ENCODE measurements at places on chromosomes 1 and 21. TPM values are rescaled to one million over a fixed set of nuclear protein-coding genes. Genes with fewer than 3 reads are reported as not detected.
A peak's percentile ranks its signal among the peaks of the same experiment; 100 is the strongest.

PIK3C2B gene
- 14.2 TPM for total RNA-seq

DNA sequence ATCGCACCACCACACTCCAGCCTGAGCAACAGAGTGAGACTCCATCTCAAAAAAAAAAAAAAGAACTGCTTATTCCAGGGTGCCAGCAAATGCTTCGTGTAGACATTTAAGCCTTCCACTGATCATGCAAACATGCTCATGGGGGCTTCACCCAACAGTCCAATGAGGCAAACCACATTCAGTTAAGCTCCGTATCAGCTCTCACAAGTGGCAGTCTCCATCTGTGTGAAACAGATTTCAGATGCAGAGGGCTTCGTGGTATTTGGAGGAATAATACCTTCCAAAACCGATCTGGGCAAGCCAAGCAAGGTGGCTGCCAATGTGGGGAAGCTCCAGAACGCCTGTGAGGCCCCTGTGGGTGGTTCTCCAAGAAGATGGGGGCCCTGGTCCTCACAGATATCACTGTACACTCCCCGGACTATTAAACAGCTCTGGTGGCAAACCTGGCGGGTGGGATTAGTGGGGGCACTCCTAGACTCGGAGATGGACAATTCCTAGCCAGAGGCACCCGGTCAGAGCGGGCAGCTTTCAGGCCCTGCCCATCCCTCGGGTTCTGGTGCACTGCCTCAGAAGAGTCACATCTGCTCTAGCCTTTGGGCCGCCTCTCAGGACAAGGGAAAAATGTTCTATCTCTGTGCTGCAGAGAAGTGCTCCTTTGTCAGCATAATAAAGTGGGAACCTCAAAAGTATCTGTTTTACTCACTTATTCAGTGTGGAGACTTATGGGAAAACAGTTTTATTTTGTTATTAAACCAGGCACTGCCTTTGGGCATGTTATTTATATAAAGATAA, 10.2 kb downstream of the CREG1 start:
- DNase-seq = no peak
- H3K4me3 ChIP-seq = no peak overlapping the region
- H3K27me3 ChIP-seq = no peaks in the 10 kb centered on the region
- H3K36me3 ChIP-seq = peaks cover 4% of the 10 kb centered on the region
- H3K27ac ChIP-seq = no peak overlapping the region
- H3K4me1 ChIP-seq = peaks cover 35% of the 10 kb centered on the region

SUSD4 gene
- total RNA-seq = not detected

INKA2 gene
- total RNA-seq = 0.45 TPM

DNA sequence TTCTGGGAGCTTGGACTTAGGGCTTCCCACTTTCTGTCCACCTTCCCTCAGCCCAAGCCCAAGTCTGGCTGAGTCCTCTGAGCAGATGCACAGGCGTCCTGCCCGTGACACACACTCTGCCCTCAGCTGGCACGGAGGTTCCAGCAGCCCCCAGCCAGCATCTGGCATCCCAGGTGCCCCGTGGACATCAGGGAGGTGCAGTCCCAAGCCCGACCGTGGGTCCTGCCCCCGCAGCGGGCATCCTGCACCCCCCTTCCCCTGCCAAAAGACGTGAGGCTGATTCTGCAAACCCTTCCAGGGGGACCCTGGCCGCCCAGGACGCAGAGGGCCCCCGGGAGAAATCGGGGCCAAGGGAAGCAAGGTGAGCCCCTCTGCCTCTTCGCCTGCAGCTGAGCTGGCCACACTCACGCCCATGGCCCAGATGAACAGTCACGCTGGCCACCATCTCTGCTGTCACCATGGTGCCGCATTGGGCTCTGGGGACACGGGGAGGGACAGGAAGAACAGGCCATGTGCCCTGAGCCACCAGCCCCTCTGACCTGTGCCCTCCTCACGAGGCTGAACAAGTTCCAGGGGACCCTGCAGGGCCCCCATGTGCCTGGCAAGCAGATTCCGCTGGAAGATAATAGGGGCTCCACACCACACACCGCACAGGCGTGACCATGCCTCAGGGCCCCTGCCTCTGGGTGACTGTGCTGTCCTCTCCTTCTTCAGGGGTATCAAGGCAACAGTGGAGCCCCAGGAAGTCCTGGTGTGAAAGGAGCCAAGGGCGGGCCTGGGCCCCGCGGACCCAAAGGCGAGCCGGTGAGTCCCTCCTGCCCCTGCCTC, 20.6 kb downstream of the COL6A2 start:
- H3K4me3 ChIP-seq = no peak overlapping the region
- no peaks in the 10 kb centered on the region for H3K36me3 ChIP-seq
- H3K27me3 ChIP-seq = no peaks in the 10 kb centered on the region
- peak; percentile 57 for DNase-seq
- H3K27ac ChIP-seq = no peak overlapping the region
- H3K4me1 ChIP-seq = no peaks in the 10 kb centered on the region

- DNase-seq = no peak
- H3K27ac ChIP-seq = no peak overlapping the region
- H3K4me1 ChIP-seq = no peaks in the 10 kb centered on the region
- H3K4me3 ChIP-seq = no peak overlapping the region
- H3K36me3 ChIP-seq = no peaks in the 10 kb centered on the region
Observed at GRCh38 chr21:30769724-30770431, 14.7 kb upstream of the KRTAP21-1 start.

UBIAD1 gene
- total RNA-seq = 19.0 TPM

DRAM2 gene
- 22.5 TPM for total RNA-seq

PGBD2 gene
- total RNA-seq = 7.2 TPM

TCEA3 gene
- 0.31 TPM for total RNA-seq

DNA sequence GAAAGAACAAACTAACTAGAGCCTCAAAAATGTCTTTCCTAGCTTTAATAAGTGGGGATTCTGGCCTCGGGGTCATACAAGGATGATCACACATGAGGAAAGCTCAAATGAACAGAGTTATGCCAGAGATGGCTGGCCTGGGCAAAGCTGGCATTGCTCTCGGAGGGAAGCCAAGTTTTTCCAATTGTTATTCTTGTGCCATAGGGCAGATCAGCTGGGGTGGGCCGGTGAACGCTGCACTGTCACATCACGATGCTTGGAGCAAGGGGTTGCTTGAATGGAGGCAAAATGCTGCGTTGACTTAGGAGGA, 75.9 kb upstream of the LYST start:
- H3K27me3 ChIP-seq = no peaks in the 10 kb centered on the region
- H3K36me3 ChIP-seq = peaks cover 5% of the 10 kb centered on the region
- H3K4me3 ChIP-seq = no peak overlapping the region
- peaks cover 54% of the 10 kb centered on the region for H3K4me1 ChIP-seq
- H3K27ac ChIP-seq = peak overlapping the region; percentile 99

- peaks cover 38% of the 10 kb centered on the region for H3K4me1 ChIP-seq
- DNase-seq = no peak
- no peaks in the 10 kb centered on the region for H3K27me3 ChIP-seq
- peak overlapping the region; percentile 97 for H3K27ac ChIP-seq
Observed at GRCh38 chr1:32998064-32998463, 33.5 kb upstream of the RNF19B start.

LDLRAD1 gene
- total RNA-seq = not detected

DNA sequence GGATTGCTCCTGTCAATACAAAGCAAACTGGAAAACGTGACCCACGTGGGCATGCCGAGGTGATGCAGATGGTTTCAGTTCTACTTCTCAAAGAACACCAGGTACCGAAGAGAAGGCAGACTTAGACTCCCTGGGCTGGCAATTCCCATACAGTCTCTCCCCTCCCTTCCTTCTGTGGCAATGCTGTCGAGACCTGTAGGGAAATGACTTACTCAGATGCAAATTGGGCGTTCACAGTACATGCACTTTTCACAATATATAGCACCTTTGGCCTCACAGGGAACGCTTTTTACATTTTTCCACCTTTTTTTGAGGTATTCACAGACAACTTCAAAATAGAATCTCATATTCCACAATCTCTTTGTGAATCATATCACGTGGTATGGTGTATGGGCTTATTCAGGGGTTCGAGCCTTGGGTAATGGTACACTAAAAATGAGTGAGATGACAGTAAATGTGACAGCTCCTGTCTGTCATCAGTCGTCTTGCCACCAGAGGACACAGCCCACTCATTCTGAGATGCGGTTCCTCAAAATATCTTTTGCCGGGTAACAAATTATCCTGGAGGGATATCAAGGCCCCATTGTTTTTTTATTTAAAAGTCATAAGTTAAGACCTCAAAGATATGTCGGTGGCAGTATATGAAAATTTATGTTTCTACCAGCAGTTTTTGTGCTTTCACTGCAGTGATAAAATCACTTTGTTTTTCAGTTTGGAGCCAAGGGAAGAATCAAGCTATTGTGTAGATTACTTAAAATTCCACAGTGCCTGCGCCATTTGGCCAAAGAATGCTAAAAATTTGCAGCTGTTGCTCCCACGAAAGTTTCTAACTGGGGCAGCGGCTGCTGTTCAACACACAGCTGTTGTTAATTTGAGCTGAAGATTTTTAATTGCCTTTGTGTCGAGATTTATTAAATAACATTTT, 168.4 kb downstream of the ZZZ3 start:
- peaks cover 8% of the 10 kb centered on the region for H3K4me1 ChIP-seq
- no peak overlapping the region for H3K4me3 ChIP-seq
- no peaks in the 10 kb centered on the region for H3K27me3 ChIP-seq
- no peak overlapping the region for H3K27ac ChIP-seq
- no peak for DNase-seq

DNA sequence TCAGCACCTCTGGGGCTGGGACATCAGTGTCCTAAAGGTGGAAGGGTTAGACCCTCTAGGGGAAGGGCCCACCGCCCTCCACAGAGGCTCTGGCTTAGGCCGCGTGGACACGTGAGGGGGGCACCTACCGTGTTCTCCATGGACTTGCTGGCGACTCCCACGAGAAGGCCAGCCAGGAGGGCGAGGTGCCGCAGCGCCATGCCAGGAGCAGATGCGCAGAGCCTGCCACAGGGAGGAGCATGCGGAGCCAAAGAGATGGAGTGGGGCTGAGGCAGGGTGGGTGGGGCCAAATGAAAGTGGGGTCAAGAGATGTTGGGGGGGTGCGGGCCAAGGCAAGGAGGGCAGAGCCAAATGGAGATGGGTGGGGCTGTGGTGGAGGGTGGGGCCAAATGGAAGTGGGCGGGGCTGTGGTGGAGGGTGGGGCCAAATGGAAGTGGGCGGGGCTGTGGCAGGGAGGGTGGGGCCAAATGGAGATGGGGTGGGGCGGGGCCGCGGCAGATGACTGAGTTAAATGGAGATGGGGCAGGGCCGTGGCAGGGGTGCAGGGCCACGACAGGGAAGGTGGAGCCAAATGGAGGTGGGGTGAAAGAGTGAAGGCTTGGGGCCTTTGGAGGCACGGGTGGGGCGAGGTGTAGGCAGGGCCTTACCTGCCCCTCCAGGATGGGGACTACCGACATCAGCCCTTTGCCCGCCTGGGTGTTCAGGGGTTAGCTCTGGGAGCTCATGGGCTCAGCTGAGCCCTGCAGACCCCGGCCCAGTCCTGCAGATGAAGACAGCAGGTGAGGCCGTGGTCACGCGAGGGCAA, 17.4 kb upstream of the RNF223 start:
- DNase-seq = no peak
- no peak overlapping the region for H3K4me3 ChIP-seq
- no peaks in the 10 kb centered on the region for H3K36me3 ChIP-seq

DNA sequence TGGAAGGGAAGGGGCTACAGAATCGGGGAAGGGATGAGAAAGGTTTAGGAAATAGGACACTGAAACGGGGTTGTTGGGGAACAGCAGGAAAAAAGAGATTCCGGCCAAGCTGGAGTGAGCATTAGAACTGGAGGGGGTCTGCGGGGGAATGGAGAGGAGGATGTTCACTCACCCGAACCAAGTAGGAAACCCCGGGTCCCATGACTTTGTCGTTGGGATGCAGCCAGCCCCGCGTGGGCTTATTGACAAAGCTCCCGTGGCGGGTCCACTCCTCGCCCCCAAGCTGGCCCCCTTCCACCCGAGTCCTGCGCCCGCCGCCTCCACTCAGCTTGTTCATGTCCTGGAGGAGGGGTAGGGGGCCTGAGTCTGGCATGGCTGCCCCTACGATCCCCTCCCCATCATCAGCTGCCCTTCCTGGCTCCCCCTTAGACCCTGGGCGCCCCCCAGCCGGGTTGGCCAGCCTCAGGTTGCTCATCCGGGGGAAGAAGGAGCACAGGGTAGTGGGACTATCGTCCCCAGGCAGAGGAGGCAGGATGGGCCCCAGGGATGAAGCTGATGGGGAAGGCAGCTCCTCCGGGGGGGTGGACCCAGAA, 591 bp downstream of the SHC1 start:
- H3K36me3 ChIP-seq = no peaks in the 10 kb centered on the region
- H3K4me1 ChIP-seq = peaks cover 36% of the 10 kb centered on the region
- H3K27me3 ChIP-seq = no peaks in the 10 kb centered on the region
- no peak for DNase-seq
- peak overlapping the region; percentile 86 for H3K27ac ChIP-seq
- H3K4me3 ChIP-seq = peak overlapping the region; percentile 32
